ENCODE measurements at places on chromosomes 13 and 19. TPM values are rescaled to one million over a fixed set of nuclear protein-coding genes. Genes with fewer than 3 reads are reported as not detected.

Gene KLF1
- polyA plus RNA-seq = not detected

Gene ZNF730
- 0.83 TPM for polyA plus RNA-seq

Gene SAFB2
- 70.8 TPM for polyA plus RNA-seq

Gene NAPA
- polyA plus RNA-seq = 95.3 TPM

Gene GPR183
- polyA plus RNA-seq = 494 TPM

Gene AMER2
- polyA plus RNA-seq = not detected

Gene STARD13
- polyA plus RNA-seq = not detected

Gene EEF1AKMT1
- 10.5 TPM for polyA plus RNA-seq

Gene CHAF1A
- 6.9 TPM for polyA plus RNA-seq

Gene UBE2L5
- polyA plus RNA-seq = not detected

Gene PLIN5
- polyA plus RNA-seq = not detected

Gene SIAH3
- polyA plus RNA-seq = not detected

Gene COX7A1
- polyA plus RNA-seq = not detected

Gene LRG1
- polyA plus RNA-seq = 0.81 TPM

Gene MATK
- polyA plus RNA-seq = 5.9 TPM

Gene CAMSAP3
- polyA plus RNA-seq = 0.44 TPM

Gene C1QTNF9
- polyA plus RNA-seq = not detected

Gene VSTM2B
- not detected for polyA plus RNA-seq

Gene ENOX1
- polyA plus RNA-seq = not detected

Gene ERFL
- not detected for polyA plus RNA-seq

Gene CABP5
- not detected for polyA plus RNA-seq

Gene ZNF568
- 10.1 TPM for polyA plus RNA-seq

Gene RAB8A
- polyA plus RNA-seq = 132 TPM

Gene IRGC
- polyA plus RNA-seq = not detected

Measured in IgD-negative memory B cell (primary cell).